ENCODE measurements at places on chromosomes 4 and X.

DNA sequence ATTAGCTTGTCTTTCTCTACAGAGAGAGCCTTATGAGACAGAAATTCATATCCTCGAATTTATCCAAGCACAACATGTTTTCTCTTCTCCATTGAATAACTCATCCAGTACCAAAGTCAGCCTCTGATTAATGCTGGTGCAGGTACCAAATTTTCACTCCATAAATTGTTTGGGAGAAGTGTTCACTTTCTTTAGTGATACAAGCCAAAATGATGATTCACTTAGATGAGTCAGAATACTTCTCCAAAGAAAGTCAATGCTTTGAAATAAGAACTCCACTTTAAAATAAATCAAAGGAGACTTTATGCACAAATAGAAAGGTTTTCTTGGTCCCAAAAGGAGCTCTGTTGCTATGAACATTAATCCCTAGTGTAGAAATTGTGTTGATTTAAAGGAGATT, 60.2 kb downstream of the MAOB start:
- no peak for DNase-seq

DNA sequence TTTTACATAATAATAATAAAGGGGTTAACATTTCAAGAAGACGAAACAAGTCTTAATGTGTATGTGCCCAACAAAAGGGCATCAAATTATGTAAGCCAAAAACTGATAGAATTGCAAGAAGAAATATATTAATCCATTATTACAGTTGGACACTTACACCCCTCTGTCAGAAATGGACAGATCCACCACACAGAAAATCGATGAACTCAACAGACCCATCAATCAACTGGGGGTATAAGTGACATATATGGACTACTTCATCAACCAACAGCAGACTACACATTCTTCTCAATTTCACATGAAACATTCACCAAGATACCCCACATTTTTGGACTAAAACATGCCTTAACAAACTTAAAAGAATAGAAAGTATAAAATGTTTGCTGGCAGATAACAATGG, 183.8 kb downstream of the COL25A1 start:
- DNase-seq: no peak

GRCh38 chrX:37993837-37994619, 12.3 kb upstream of the SYTL5 start:
- DNase-seq: no peak

GRCh38 chrX:29581223-29581622, 634.1 kb upstream of the MAGEB2 start:
- no peak for DNase-seq

- DNase-seq: no peak
Observed at GRCh38 chr4:169658196-169658595, 37.8 kb downstream of the CLCN3 start.

GRCh38 chr4:162239992-162240769, 76.4 kb upstream of the FSTL5 start:
- DNase-seq: no peak

GRCh38 chrX:119492463-119492862, 24.2 kb downstream of the SLC25A5 start:
- DNase-seq: no peak

DNA sequence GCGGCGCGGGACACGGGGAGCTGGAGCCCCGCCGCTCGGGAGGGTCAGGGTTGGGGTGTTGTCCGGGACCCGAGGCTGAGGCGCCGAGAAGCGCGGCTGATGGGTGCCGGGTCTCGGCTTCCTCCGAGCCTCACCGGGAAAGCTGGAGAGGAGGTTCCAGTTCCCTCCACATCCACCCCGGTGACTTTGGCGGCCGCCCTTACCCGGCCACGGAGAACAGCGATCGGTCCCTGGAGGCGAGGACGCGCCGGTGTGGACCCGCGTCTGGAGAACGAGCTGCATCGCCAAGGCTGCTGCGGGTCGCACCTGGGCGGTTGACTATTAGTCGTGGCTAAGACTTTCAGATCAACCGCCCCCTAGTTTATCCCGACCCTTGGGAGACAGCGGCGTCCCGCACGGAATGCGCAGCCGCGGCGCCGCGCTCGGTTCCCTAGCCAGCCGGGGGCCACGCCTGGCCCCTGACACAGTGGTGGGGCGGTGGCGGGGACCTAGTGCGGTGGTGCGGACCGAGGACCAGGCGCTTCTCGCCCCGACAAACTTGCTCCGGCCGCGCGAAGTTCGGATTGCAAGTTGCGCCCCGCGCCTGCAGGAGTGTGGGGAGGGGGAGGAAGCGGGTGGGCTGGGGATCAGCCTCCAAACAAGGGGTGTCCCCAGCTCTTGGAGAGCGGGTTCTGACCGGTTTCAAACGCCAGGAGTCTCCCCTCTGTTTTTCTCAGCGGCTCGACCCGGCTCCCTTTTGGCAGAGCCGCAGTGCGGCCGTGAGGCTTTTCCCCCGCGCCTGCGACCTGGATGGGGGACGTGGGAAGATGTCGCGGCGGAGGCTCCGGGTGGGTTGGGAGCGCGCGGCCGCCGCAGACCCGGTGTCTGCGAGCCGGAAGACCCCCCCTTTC, 568 bp downstream of the FHDC1 start:
- peak; percentile 41 for DNase-seq

- peak; percentile 80 for DNase-seq
Observed at GRCh38 chr4:3851211-3851610, 85.0 kb downstream of the ADRA2C start.

DNA sequence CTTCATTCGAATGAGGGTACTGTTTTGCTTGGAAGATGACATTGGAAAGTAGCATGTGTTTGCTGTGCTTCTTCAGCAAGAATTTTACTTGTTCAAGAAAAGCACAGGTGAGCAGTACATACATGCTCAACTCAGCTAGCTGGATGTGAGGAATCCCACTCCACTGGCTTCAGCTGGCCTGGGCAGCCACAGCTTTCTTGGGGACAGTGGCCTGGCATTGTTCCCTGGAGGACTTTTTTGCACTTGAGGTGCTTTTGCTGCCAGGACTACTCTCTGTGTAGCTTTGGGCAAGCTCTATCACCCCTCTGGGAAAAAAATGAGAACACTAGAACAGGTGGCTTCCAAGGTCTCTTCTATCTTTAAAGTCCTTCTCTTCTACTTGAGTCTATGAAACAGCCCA, 184.3 kb downstream of the LDB2 start:
- DNase-seq: no peak

Measured in EH (cell line).